Activated naive CD4-positive, alpha-beta T cell treated with anti-CD3 and anti-CD28 coated beads, Interleukin-2, amount 10 ng/mL, durations not matched to agents 7 days and 5 days (primary cell): ENCODE measurements at places on chromosomes 5 and 9.

GRCh38 chr9:131319486-131319885, 30.0 kb downstream of the PLPP7 start:
- no peak for DNase-seq

- peak; percentile 57 for DNase-seq
These were observed 23.1 kb downstream of the ADRB2 start for GRCh38 chr5:148849461-148849860.

DNA sequence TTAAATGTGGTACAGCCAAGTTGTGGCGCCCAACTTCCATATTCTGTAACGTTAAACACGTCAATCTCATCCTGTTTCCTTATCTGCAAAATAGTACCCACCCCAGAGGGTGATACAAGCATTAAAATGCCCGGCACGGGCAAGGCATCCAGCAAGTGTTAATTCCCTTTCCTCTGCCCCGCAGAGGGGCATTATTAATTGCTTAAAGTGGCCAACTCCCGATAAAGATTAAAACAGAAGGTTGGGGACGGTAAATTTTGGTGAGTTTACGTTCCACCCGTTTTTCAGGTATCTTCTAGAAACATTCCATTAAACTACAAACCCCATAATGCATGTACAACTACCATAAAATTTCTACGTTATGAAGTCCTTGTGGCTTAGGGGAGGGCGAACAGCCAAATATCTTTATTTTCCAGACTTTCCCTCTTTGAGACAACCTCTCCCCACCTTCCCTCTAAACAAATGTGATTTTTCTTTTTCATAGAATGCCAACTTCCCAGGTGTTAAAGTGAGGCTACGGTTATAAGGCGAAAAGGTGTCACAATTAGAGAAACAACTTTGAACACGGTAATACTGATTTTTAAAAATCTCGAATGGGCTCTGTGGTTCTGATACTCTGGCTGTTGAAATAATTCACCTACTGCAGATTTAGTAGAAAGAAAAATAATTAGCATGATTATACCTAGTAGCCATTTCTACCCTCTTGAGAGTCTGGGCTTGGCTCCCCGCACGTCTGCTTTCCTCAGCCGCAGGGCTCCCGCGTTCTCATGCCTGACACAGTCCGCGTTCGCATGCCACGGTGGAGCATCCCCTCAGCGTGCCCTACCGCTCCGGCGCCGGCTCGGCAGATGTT, 1.2 kb upstream of the GPBP1 start:
- DNase-seq = no peak

DNA sequence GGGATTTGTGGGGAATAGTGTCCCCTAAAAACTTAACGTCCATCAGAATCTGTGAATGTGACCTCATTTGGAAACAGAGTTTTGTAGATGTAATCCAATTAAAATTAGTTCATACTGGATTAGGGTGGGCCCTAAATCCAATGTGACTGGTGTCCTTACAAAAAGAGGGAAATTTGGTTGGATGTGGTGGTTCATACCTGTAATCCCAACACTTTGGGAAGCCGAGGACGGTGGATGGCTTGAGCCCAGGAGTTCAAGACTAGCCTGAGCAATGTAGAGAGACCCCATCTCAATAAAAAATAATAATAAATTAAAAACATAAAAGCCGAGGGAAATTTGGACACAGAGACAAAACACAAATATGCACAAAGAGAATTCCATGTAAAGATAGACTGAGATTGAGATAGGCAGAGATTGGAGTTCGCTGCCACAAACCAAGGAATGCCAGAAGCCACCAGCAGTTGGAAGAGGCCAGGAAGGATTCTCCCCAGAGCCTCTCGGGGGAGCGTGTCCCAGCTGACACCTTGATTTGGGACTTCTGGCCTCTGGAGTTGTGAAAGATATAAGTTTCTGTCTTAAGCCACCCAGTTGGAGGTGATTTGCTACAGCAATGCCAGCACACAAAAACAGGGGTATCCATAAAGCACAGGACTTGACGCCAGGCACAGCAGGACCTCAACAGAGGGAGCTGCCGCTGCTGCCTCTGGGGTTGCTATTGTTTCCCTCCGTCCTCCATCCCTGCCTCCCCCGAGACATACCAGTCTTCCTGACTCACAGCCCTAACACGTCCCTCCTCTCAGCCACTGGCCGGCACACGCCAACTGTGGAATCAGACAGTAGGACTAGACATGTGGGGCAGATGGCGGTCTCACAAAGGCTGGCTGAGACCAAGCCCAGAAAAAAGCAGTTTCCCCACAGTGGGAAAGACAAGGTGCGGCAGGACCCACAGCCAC, 73.8 kb upstream of the IL17B start:
- no peak for DNase-seq

GRCh38 chr5:115414406-115415142, 118.1 kb upstream of the CCDC112 start:
- no peak for DNase-seq

- no peak for DNase-seq
These were observed 2.7 kb upstream of the AGTPBP1 start for GRCh38 chr9:85744480-85744879.

GRCh38 chr5:76986825-76987526, 34.1 kb downstream of the CRHBP start:
- no peak for DNase-seq

- no peak for DNase-seq
These were observed 779.9 kb upstream of the CDH6 start for GRCh38 chr5:30413540-30413939.

GRCh38 chr9:130890124-130890523, 6.5 kb downstream of the QRFP start:
- DNase-seq = no peak

GRCh38 chr9:85264695-85265094, 477.1 kb downstream of the AGTPBP1 start:
- DNase-seq = no peak

GRCh38 chr5:115770466-115770865, 46.0 kb downstream of the CDO1 start:
- peak; percentile 23 for DNase-seq

GRCh38 chr9:125587819-125588460, 119.1 kb downstream of the MAPKAP1 start:
- no peak for DNase-seq

- DNase-seq = no peak
These were observed 47.8 kb upstream of the IL17B start for GRCh38 chr5:149426931-149427330.

- DNase-seq = no peak
These were observed 37.4 kb upstream of the SYNPO start for GRCh38 chr5:150603052-150603451.

DNA sequence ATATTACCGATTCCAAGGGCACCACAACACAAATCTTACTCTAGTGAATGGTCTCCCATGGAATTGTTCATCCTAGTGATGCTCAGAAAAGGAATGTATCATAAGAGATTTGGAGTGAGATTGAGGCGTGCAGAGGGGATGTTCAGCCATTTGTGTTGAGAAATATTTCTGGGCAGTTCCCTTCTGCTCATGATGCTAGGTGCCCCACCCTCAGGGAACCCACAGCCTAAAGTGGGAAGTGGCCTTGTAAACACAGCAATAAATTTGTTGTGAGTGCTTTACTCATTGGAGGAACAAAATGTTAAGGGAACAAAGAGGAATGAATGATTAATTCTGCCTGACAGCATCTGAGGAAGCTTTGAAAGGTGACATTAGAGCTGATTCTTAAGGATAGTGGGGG, 129.9 kb downstream of the TLE4 start:
- DNase-seq = no peak

DNA sequence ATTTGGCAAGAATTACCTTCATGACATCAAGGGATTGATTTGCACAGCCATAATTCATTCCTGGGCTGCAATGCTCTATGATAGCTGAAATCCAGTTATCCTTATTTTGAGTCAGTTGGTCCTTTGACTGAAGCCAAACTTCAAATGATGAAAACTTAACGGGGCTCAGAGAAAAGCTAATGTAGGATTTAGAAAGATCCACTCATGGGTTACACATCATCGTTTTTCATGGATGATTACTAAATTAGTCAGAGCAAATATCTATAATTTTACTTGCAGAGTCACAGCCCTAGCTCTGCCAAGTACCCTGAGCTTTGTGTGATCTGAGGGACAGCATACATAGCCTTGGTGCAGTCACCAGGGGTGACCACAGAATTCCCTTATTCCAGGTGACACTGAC, 27.3 kb upstream of the MUSK start:
- no peak for DNase-seq

DNA sequence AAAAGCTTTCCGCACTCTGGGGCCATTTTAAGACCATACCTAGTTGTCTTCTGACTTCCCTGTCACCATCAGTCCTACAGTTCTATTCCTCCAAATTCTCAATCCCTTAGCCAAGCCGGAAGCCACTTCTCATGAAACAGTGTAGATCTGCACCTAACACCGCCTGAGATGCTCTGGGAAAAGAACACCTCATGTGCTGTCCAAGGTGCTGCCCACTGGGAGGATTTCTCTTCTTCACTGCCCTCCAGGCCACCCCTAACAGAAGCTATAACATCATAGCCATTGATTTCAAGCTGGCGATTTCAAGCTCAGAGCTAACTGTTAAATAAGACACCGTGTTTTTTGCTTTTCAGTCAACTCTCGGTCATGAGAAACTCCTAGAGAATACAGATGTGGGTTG, 559.3 kb downstream of the CCDC171 start:
- no peak for DNase-seq

- DNase-seq = no peak
These were observed 45.3 kb upstream of the CCDC112 start for GRCh38 chr5:115341745-115342144.

DNA sequence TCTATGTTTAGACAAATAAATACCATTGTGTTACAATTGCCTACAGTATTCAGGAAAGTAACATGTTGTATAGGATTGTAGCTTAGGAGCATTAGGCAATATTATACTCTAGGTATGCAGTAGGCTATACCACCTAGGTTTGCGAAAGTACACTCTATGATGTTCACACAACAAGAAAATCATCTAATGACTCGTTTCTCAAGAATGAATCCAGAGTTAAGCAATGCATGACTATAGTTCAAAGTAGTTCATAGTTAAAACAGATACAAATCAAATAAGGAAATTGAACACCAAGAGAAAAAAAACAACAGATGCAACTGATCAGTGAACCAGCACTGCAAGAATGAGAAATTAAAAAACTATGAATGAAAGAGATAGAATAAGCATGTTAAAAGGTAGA, 27.6 kb upstream of the ABLIM3 start:
- no peak for DNase-seq

DNA sequence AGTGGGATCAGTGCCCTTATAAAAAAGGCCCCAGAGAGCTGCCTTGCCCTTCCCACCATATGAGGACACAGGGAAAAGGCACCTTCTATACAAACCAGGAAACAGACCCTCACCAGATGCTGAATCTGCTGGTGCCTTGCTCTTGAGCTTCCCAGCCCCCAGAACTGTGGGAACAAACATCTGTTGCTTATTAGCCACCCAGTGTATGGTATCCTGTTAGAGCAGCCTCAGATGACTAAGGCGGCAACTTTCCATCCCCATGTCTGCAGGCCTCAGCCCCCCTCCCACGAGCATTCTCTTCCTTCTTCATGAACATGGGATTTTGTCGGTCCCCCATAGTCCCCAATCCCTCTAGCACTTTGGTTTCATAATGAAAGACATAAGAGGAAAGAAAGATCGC, 202.5 kb upstream of the GAS1 start:
- DNase-seq = no peak

DNA sequence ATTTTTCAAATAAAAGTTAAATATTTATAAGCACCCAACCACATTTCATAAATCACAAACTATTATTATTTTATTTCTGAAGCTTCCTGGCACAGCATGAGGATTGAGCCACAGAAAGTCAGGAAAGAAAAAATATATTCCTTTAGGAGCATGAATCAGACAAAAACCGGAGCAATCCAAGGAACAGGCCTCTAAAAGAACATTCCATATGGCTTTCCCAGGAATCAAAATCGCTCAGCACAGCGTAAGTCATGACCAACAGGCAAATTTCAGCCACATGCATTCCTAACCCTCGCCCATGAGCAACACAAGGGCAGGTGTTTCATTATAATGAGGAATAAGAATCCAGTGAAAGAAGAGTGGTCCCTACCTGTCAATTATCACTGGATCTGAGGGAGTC, 26.7 kb downstream of the EBF1 start:
- no peak for DNase-seq

GRCh38 chr5:175464074-175464941, 14.1 kb upstream of the SFXN1 start:
- peak; percentile 80 for DNase-seq

DNA sequence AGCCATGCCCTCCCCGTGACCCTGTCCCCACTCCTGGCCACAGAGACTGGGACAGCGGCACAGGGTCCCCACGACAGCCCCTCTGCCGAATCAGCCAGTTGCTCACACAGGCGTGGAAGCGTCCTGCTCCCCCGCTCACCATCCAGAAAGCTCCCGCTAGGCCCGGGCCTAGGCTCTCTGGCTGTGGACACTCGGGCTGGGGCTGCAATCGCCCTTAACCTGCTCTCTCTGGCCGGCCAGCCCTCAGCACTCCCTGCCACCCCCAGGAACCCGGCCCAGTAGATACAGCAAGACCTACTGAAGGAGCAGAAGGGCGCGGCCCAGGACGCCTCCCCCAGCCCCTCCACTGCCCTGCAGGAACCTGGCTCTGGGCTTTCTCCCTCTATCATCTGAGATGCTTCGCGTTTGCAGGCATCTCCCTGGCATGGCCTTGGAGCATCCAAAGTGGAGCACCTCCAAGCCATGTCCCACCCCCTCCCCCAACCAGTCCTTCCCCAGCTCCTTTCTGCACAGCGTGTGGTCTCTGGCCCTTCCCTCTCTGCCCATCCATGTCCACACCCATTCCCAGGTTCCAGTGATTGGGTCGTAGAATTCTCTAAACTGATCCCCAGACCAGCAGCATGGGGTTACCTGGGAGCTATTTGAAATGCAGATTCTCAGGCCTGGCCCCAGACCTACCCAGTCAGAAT, 113.7 kb upstream of the LMX1B start:
- DNase-seq = no peak
